ENCODE measurements at places on chromosomes 6 and 20. TPM values are rescaled to one million over a fixed set of nuclear protein-coding genes. Genes with fewer than 3 reads are reported as not detected.

Gene TPD52L2
- polyA plus RNA-seq: 99.5 TPM

Gene SALL4
- polyA plus RNA-seq: 0.03 TPM

Gene GPRC6A
- not detected for polyA plus RNA-seq

Gene FAM83B
- not detected for polyA plus RNA-seq

GRCh38 chr6:39111280-39111679, 3.7 kb downstream of the SAYSD1 start:
- no peak for DNase-seq

DNA sequence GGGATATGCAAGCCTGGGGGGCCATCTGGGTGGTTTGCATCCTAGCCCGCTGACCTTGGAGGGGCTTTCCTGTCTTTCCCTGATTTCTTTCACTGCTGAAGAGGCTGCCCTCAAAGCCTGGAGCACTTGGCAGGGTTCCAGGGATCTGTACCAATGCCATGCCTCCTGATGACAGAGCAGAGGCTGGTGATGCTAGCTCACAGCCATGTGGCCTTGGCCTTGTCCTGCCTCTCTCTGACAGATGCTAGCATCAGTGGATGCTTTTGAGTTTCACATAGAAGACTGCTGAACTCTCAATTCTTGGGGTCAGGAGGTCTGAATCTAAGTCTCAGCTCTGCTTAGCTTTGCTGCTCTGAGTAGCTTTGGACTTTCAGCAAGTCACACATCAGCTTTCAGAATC, 21.9 kb upstream of the RREB1 start:
- DNase-seq: no peak

DNA sequence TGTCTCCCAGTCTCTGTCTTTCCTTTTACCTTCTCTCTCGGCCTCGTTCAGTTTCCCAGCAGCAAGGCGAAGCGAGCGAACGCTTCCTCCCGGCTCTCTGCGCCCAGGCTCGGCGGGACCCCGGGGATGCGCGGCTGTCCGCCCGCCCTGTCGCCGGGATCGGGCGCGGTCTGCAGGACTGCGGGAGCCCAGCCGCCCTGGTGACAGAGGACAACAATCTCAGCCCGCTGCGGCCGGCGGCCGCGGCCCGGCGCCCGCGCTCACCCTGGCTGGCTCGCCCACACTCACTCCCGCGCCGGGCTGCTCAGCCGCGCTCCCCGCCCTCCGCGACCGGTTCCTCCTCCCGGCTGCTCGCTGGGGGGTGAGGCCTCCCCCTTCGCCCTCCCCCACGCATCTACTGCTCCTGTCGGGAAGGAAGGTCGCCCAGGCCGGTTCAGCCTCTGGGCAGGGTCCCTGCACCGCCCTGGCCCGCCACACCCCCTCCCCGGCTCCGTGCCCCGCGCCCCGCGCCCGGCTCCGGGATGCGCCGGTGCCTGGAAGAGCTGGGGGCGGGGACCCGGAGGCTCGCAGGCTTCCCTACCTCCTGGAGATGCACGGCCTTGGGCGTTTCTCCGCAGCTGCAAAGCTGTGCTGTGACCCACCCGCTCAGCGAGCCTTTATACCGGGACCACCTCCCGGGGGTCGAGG, 410 bp downstream of the SYNE1 start:
- no peak for DNase-seq

- DNase-seq: no peak
Measured at GRCh38 chr20:18986146-18986830, 172.7 kb downstream of the SCP2D1 start.

GRCh38 chr20:32110173-32110704, 725 bp downstream of the TM9SF4 start:
- DNase-seq: no peak

Measured in K562 (cell line).